ENCODE measurements at places on chromosomes 7 and 10. TPM values are rescaled to one million over a fixed set of nuclear protein-coding genes. Genes with fewer than 3 reads are reported as not detected.

Gene GDF2
- total RNA-seq, result not detected

Gene TAS2R41
- not detected for total RNA-seq

Gene CYP26A1
- 2.1 TPM for total RNA-seq

Gene OR6V1
- not detected for total RNA-seq

Gene MBLAC1
- 3.0 TPM for total RNA-seq

Gene SLC13A1
- not detected for total RNA-seq

Gene TMEM176B
- 0.17 TPM for total RNA-seq

Gene SPDYE1
- total RNA-seq, result not detected

Measured in A549 treated with Hydrocortisone at 1 μM for 4 hours (cell line).